Mesothelial cell of epicardium (in vitro differentiated cells): ENCODE measurements at places on chromosomes 13 and 19.

- no peak for DNase-seq
Measured at GRCh38 chr19:4444765-4445741, 12.5 kb downstream of the UBXN6 start.

- DNase-seq, result no peak
Measured at GRCh38 chr13:93753639-93754038, 527.0 kb downstream of the GPC6 start.

DNA sequence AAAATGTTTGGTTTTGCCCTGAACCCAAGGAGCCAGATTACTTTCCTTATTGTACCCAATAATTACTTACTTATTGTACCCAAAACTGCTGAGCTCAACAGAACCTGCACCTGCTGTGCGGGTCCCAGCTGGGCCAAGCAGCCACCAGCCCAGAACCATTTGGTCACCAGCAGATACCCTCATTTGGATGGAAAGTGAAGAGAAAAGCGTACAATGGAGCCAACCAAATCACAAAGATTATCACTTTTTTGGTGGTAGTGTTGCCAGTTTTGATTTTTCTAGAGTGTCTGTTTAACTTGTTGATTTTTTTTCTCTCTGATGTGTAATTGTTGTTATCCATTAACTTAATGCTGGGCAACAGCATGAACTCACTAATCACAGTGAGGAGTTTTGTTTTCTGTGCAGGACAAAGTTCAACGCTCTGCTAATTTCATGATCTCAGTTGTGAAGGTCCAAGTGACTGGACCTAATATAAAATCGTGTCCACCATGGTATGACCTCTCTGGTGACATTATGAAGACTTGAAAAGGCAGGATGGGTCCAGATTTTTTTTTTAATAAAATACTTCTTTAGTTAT lies 23.8 kb downstream of the SPATA13 start:
- DNase-seq, result no peak

GRCh38 chr19:49071860-49072547 lies 495 bp downstream of the KCNA7 start:
- DNase-seq, result no peak

DNA sequence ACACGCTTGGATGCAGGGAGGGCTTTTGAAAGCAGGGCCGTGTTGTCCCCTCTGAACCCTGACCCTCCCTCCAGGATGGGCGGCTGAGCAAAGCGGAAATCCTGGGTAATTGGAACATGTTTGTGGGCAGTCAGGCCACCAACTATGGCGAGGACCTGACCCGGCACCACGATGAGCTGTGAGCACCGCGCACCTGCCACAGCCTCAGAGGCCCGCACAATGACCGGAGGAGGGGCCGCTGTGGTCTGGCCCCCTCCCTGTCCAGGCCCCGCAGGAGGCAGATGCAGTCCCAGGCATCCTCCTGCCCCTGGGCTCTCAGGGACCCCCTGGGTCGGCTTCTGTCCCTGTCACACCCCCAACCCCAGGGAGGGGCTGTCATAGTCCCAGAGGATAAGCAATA lies 15.2 kb downstream of the RCN3 start:
- no peak for DNase-seq

DNA sequence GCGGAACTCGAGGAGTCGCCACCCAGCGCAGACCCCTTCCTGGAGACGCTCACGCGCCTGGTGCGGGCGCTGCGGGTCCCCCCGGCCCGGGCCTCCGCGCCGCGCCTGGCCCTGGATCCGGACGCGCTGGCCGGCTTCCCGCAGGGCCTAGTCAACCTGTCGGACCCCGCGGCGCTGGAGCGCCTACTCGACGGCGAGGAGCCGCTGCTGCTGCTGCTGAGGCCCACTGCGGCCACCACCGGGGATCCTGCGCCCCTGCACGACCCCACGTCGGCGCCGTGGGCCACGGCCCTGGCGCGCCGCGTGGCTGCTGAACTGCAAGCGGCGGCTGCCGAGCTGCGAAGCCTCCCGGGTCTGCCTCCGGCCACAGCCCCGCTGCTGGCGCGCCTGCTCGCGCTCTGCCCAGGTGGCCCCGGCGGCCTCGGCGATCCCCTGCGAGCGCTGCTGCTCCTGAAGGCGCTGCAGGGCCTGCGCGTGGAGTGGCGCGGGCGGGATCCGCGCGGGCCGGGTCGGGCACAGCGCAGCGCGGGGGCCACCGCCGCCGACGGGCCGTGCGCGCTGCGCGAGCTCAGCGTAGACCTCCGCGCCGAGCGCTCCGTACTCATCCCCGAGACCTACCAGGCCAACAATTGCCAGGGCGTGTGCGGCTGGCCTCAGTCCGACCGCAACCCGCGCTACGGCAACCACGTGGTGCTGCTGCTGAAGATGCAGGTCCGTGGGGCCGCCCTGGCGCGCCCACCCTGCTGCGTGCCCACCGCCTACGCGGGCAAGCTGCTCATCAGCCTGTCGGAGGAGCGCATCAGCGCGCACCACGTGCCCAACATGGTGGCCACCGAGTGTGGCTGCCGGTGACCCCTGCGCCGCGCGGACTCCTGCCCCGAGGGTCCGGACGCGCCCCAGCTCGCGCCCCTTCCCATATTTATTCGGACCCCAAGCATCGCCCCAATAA lies 2.3 kb downstream of the AMH start:
- no peak for DNase-seq

GRCh38 chr13:101785858-101786257 lies 333.4 kb downstream of the ITGBL1 start:
- DNase-seq, result no peak
